ENCODE measurements at places on chromosomes 16 and 17. TPM values are rescaled to one million over a fixed set of nuclear protein-coding genes. Genes with fewer than 3 reads are reported as not detected.

TBC1D3K gene
- not detected for total RNA-seq

CLEC18A gene
- not detected for total RNA-seq

ANKRD40CL gene
- total RNA-seq: not detected

C17orf100 gene
- total RNA-seq: 0.22 TPM

KRTAP2-2 gene
- not detected for total RNA-seq

NME2 gene
- 603 TPM for total RNA-seq

PKMYT1 gene
- total RNA-seq: 2.0 TPM

YPEL3 gene
- total RNA-seq: 29.4 TPM

C16orf96 gene
- total RNA-seq: under 0.01 TPM

GP1BA gene
- total RNA-seq: not detected

UQCRC2 gene
- 238 TPM for total RNA-seq

MPP3 gene
- total RNA-seq: 0.60 TPM

EPX gene
- not detected for total RNA-seq

OTOP3 gene
- not detected for total RNA-seq

RAC3 gene
- total RNA-seq: 18.3 TPM

TP53TG3C gene
- total RNA-seq: not detected

PTX4 gene
- under 0.01 TPM for total RNA-seq

ZNF469 gene
- 0.44 TPM for total RNA-seq

RAPGEFL1 gene
- total RNA-seq: 0.87 TPM

OMG gene
- total RNA-seq: 6.7 TPM

ZG16 gene
- total RNA-seq: not detected

ESRP2 gene
- total RNA-seq: 1.6 TPM

CXCL16 gene
- 1.1 TPM for total RNA-seq

PLXDC1 gene
- total RNA-seq: not detected

SULT1A3 gene
- total RNA-seq: 2.2 TPM

DCTPP1 gene
- 57.5 TPM for total RNA-seq

C1QL1 gene
- not detected for total RNA-seq

NT5M gene
- 1.1 TPM for total RNA-seq

ABCA8 gene
- under 0.01 TPM for total RNA-seq

NPIPA5 gene
- total RNA-seq: 0.99 TPM

ARL5C gene
- not detected for total RNA-seq

CLEC3A gene
- not detected for total RNA-seq

SMARCE1 gene
- total RNA-seq: 63.0 TPM

SLC16A6 gene
- 0.22 TPM for total RNA-seq

RAB11FIP3 gene
- 21.1 TPM for total RNA-seq

UNC13D gene
- total RNA-seq: 5.2 TPM

LIMD2 gene
- total RNA-seq: 18.8 TPM

TMEM100 gene
- total RNA-seq: 1.7 TPM

PAQR4 gene
- 2.6 TPM for total RNA-seq

SEBOX gene
- not detected for total RNA-seq

LCAT gene
- 0.87 TPM for total RNA-seq

HSPB9 gene
- not detected for total RNA-seq

DNAAF8 gene
- total RNA-seq: 0.40 TPM

ANKFY1 gene
- total RNA-seq: 19.0 TPM

ACADVL gene
- total RNA-seq: 205 TPM

PRAC2 gene
- total RNA-seq: not detected

ZNF423 gene
- 3.5 TPM for total RNA-seq

ASGR2 gene
- not detected for total RNA-seq

SULT1A1 gene
- 3.9 TPM for total RNA-seq

PLLP gene
- total RNA-seq: 6.3 TPM

ARHGAP27 gene
- 19.0 TPM for total RNA-seq

RNF43 gene
- total RNA-seq: not detected

PRSS8 gene
- total RNA-seq: not detected

CDRT4 gene
- 2.0 TPM for total RNA-seq

C17orf67 gene
- 18.1 TPM for total RNA-seq

WNT9B gene
- total RNA-seq: not detected

CDH8 gene
- total RNA-seq: not detected
